EL (cell line): ENCODE measurements at places on chromosomes 4 and X.
A peak's percentile ranks its signal among the peaks of the same experiment; 100 is the strongest.

DNA sequence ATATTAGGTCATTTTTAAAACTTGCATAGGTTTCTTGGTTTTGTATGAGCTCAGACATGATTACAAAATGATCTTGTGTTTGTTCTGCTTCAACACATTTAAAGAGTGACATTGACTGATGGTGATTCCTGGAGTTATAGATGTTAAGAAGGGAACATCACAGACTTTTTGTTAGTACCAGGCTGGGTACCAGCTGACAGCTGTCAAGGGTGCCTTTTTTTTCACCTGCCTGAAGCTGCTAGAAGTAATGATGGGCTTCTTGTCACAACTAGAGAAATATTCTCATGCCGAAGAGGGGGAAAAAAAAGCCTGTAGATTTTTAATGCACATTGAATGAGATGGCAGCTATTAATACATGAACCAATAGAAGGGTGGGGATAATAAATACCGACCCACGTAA lies 226.6 kb upstream of the TRAM1L1 start:
- DNase-seq = no peak

DNA sequence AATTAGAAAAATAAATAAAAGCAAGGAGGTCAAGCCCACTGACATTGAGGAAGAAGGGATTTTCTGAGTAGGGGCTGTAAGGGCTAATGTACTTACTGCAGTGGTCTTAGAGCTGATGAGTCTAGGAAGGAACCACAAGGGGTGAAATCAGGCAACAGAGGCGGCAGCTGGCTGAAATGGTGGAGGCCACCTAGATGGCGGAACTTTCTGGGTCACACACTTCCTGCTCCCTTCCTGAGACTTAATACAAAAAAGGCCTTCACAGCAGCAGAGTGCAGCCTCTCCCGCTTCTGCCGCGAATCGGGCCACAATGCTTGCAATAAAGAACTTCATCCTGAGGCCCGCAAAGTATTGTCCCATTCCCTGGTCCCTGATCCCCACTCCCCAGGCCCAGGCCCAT lies 15.4 kb downstream of the SNX12 start:
- DNase-seq = no peak

DNA sequence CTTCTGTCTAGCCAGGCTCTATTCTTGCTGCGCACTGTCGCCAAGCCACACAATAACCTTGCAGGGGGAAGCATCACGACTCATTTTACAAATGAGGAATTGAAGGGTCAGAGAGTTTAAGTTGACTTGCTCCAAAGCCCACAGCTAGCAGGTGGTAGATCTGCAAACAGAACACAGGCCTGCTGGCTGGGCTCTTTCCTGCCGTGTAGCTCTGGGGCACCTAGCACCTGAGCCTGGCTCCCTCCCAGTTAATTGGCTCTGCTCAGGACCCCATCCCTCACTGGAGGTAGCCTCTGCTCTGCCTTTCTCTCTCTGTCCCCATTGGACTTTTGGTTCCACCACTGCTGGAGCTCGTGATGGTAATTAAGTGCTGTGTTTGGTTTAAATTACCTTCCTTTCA lies 98.5 kb downstream of the NSUN7 start:
- no peak for DNase-seq

DNA sequence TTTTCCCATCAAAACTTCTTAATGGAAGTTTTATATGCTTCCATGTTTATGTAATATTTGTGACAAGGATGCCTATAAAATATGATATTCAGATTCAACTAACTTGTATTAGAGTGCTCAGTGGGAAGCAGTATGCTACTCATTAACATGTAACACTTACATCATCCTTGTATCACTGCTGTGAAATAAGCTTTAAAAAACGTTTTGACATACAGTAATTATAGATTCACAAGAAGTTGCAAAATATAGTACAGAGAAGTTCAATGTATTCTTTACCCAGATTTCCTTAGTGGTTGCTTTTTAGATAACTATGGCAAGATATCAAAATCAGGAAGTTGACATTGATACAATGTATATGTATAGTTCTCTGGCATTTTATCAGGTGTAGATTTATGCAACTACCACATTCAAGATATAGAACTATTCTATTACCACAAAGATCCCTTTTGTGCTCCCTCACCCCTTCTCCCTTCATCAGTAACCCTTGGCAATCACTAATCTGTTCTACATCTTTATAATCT lies 56.3 kb downstream of the DTHD1 start:
- DNase-seq = no peak

DNA sequence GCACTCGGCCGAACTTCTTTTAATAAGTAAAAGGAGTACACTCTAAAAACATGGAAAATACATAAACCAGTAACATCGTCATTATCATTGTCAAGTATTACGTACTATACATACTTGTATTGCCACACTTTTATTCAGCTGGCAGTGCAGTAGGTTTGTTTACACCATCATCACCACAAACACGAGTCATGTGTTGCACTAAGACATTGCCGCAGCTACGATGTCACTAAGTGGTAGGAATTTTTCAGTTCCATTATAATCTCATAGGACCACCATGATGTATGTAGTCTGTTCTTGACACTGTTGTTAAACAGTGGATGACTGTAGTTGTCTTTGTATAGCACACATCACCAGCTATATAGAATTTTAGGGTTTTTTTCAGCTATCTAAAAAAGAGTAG lies 48.0 kb upstream of the TMEM131L start:
- DNase-seq = peak; percentile 21

- DNase-seq = no peak
Measured at GRCh38 chr4:139749338-139749737, 83.7 kb downstream of the MGST2 start.

GRCh38 chrX:109902665-109903064 lies 100.2 kb upstream of the TMEM164 start:
- DNase-seq = peak; percentile 7

GRCh38 chr4:3203971-3204431 lies 45.0 kb upstream of the MSANTD1 start:
- DNase-seq = peak; percentile 58

DNA sequence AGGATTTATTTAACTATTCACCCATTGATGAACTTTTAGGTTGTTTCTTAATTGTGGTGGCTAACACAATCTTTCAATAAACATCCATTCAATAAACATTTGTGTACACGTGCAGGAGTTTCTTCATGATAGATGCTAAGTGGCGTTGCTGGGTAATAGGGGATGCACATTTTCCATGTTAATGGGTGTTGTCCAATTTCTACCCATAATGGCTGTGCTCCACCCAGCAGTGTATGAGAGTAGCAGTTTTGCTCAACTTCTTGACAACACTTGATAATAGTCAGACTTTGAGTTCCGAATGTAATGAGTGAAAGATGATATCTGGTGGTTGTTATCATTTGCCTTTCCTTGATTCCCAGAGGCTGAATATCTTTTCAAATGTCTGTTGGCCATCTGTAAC lies 104.7 kb downstream of the NHSL2 start:
- DNase-seq = no peak

- no peak for DNase-seq
Measured at GRCh38 chr4:117512414-117512813, 427.0 kb upstream of the TRAM1L1 start.

- DNase-seq = no peak
Measured at GRCh38 chr4:75786938-75787337, 62.6 kb downstream of the USO1 start.

GRCh38 chr4:143406523-143406922 lies 69.8 kb downstream of the GAB1 start:
- peak; percentile 20 for DNase-seq

GRCh38 chr4:102735582-102735981 lies 25.2 kb downstream of the MANBA start:
- no peak for DNase-seq

DNA sequence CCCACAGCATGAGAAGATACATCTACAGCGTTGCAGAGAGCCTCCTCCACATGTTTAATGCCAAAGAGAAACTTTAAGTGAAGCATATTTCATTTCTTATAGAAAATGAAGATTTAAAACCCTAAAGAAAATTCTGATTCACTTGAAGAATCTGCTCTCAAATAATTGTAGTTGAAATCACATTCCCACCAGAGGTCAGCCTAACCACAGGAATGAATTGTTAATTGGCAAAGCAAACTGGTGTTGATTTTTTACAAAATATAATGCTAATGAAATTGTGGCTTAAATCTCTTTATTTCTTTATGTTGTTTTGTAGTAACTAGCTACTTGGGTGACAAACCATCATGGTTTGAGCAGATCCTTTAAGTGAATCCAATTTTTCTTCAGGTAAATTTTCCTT lies 31.1 kb upstream of the WDR17 start:
- peak; percentile 26 for DNase-seq

DNA sequence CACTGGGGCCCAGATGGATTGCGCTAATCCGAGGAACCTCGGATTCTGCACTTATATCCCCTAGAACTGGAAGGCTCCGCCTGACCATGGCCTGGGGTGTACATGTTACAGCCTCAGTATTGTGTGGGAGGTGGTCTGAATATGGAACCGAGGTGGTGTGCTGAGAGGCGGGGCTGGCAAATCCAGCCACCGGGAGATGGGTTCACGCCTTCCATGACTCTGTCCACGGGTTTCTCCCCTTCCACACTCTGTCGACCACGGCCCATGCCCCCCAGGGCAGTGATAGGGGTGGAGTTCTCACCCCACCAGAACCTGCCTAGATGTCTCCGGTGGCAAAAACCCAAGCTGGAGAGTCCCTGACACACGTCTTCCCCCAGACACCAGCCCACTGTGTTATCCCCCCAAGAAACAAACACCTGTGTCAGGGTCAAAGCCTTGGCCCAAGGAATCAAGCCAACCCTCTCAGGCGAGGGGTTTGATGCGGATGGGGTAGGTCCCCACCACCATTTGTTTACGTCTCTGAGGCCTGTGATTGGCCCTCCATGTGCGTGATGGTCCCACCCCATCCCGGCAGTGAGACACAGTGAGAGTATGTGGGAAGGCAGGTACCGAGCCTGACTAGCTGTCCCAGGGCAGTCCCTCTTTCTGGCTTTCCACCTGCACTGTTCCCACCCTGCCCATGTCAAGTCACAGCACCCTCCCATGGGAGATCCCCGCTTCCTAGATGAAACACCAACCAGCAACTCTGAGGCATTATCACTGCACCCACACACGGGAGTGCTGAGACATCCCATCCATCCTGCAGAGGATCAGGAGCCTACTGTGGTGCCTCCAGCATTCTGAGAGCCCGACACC lies 6.6 kb upstream of the LOC101059915 start:
- no peak for DNase-seq

GRCh38 chrX:136339702-136340101 lies 38.9 kb downstream of the ADGRG4 start:
- DNase-seq = no peak

GRCh38 chr4:138845054-138845453 lies 170.5 kb upstream of the NOCT start:
- DNase-seq = no peak

GRCh38 chr4:67436742-67437141 lies 108.6 kb downstream of the CENPC start:
- no peak for DNase-seq

DNA sequence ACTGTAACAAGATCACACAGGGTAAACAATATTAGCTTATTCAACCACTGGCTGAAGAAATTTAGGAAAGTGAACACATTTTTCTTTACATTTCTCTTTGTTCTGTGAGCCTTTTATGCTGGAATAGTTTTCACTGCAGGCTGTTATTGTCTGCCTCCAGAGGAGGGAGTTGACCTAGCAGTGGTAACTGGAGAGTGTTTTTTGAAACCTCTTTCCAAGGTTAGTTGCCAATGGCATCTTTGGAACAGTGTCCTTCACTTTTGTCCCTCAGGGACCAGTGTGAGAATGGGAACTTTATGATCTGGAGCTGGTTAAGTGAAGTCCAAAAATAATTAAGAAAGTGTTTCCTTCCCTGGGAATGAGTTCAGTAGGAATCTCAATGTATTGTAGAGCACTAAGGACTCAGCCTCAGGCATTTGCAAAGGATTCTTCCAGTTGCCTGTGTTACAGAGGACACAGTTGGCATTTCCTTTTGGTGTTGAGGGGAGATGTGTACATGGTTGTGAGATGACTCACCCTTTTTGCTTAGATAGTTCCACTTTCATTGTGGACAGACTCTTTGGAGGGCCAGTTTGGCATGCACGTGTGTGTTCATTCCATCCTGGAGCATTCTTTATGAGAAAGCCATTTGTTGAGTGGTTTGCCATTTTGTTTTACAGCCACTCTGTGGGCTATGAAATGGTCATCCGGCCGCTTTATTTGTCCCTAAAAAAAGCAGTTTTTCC lies 61.3 kb downstream of the AR start:
- peak; percentile 92 for DNase-seq

DNA sequence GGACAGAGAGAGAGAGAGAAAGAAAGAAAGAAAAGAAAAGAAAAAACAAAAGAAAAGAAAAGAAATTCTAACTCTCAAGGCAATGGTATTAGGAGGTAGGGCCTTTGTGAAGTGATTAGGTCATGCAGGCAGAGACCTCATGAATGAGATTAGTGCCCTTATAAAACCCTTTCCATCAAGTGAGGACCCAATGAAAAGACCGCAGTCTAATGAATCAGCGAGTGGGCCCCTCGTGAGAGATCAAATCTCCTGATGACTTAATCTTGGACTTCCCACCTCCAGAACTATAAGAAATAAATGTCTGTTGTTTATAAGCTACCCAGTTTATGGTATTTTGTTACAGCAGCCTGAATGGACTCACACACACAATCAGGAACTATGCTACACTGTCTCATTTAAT lies 16.9 kb downstream of the AASDH start:
- no peak for DNase-seq

DNA sequence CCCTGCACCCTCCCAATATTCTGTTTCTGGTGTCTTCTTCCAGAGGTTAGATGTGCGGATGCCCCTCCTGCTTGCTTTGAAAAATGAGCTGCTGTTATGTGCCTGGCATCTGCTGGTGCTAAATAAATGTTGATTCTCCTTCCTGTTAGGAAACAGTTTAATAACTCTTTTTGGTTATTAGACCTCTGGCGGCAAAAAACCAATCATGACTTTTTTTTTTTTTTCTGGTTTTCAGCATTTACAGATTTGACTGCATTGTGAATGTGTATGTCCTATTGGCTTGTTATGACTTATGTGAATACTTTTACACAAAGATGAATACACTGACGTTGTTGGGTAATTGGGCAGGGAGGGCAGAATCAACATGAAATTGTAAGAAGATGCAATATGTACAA lies 13.6 kb upstream of the TMEM156 start:
- DNase-seq = peak; percentile 17

GRCh38 chrX:3204606-3205005 lies 141.8 kb downstream of the MXRA5 start:
- no peak for DNase-seq

GRCh38 chr4:162878096-162878495 lies 288.6 kb downstream of the NAF1 start:
- DNase-seq = no peak

- no peak for DNase-seq
Measured at GRCh38 chrX:109281483-109282275, 200.2 kb downstream of the GUCY2F start.

- no peak for DNase-seq
Measured at GRCh38 chrX:16604337-16604736, 45.6 kb upstream of the S100G start.

GRCh38 chr4:41000356-41000755 lies 214.0 kb downstream of the APBB2 start:
- DNase-seq = no peak

DNA sequence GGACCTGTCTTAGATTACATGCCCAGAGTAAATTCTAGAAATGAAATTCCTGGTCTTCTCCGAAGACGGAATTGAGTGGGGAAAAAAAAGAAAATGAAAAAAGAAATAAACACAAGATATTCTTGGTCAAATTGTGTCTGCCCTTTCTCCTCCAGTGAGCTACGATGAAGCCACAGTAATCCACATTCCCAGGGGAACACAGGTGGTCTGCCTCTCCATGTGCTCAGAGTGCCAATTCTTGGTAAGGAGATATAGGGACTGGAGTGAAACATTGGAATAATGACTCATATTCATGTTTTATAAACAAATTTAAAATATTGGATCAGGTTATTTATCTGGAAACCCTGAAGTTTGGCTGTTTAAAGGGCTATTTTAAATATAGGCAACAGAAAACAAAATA lies 54.2 kb upstream of the MGST2 start:
- DNase-seq = no peak
